Stimulated activated CD8-positive, alpha-beta memory T cell treated with anti-CD3 and anti-CD28 coated beads, Interleukin-12 subunit alpha, Interleukin-12 subunit beta, amount 100 ng/mL, for 4 hours (primary cell): ENCODE measurements at places on chromosomes 6 and 20.
A peak's percentile ranks its signal among the peaks of the same experiment; 100 is the strongest.

DNA sequence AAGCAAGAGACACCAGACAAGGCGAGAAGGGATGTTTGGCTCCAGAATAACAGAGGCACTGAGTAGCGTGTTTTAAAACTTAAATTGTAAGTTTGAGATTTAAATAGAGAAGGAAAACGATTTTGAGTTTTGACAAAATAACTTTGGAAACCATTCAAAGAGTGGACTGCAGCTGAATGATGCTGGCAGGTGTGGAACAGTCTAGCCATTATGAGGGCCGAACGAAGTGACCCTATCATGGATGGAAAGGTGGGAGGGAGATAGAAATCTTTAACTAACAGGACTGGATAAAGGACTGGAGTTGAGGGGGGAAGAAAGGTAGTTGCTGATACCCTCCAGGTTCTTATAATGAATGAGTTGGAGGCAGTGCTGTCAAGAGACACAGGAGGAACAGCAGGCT, 248.4 kb downstream of the PACRG start:
- no peak for DNase-seq

DNA sequence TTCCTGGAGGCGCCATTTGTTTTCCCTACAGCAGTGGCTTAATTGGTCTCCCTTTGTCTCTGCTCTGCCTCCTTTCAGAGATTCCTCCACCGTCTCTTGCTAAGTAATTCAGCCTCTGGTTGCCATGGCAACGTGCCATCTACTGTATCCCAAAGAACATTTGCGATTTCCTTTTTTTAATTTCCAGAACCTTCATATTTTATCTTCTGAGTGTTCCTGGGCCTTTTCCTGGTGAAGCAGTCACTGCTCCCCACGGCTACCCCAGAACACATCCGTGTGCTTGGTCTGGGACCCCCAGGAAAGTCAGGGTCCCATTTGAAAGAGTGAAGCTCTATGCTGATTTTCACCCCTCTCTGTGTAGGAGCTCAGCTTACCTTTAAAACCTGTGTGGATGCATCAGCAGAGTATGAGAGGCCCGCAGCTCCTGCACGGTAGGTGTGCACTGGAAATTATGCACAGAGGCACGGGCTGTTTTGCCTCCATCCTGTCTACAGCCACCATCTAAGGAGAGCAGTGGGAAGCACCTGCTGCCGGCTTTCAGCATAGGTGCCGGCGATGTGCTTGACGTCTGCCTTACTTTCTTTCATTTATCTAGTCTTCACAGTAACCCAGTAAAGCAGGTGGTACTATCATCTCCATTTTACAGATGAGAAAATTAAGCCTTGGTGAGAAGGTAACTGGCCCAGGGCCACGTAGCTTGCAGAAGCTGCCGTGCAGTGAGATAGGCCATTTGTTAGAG, 122.8 kb downstream of the SYCP2 start:
- no peak for DNase-seq

- no peak for DNase-seq
Observed at GRCh38 chr20:1792274-1792673, 102.9 kb upstream of the SIRPA start.

- no peak for DNase-seq
Observed at GRCh38 chr6:147384029-147384428, 124.5 kb upstream of the SAMD5 start.

DNA sequence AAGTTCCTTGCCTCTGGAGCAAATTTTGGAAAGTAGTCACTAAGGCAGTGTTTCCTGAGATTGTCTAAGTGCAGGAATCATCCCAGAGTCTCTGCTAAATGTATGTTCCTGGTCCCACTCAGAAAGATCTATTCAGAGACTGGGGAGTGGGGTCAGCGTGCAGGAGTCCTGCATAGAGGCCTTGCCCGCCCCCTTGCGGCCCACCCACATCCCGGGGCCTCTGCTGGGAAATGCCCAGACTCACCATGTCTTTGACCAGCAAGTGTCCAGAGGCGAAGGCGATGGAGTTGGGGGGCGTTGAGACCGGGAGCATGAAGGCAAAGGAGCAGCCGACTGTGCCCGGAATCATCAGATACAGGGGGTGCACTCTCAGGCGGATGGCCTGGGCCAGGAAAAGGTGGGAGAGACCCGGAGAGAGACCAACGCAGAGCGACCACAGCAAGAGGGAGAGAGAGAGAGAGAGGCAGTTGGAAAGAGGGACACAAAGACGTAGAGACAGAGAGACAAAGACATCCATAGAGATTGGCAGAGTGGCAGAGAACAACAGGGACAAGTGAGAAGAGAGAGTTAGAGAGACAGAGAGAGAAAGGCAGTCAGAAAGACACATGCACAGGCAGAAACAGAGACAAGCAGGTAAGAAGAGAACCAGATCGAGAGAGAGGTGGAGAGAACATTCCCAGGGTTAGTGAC, 12.9 kb upstream of the OCSTAMP start:
- no peak for DNase-seq

DNA sequence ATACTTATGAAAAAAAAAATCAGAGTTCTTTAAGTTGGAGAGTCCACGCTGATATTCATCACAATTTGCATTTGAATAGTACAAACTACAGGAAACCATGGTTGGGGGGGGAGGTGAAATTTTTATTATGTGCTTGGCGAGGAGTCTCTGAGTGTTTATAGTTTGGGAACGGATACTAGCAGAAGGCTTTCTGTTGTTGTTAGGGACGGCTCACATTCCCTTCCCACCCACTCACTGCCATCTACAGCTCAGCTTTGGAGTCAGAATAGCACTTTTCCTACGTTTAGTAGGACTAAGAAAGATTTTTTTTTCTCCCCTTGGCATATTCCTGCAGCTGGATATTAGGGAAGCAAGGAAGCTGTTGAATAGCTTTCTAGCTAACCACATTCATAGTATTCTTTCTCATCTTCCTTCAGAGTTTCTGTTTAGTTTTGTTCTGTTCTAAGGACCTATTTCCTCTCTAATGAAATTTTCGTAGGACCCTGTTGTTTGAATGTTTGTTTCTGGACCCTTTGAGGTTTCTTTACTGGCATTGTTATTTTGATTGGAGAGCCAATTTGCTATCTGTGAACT, 235.1 kb upstream of the ZNF217 start:
- no peak for DNase-seq

GRCh38 chr6:161056451-161056850, 64.9 kb downstream of the MAP3K4 start:
- no peak for DNase-seq

DNA sequence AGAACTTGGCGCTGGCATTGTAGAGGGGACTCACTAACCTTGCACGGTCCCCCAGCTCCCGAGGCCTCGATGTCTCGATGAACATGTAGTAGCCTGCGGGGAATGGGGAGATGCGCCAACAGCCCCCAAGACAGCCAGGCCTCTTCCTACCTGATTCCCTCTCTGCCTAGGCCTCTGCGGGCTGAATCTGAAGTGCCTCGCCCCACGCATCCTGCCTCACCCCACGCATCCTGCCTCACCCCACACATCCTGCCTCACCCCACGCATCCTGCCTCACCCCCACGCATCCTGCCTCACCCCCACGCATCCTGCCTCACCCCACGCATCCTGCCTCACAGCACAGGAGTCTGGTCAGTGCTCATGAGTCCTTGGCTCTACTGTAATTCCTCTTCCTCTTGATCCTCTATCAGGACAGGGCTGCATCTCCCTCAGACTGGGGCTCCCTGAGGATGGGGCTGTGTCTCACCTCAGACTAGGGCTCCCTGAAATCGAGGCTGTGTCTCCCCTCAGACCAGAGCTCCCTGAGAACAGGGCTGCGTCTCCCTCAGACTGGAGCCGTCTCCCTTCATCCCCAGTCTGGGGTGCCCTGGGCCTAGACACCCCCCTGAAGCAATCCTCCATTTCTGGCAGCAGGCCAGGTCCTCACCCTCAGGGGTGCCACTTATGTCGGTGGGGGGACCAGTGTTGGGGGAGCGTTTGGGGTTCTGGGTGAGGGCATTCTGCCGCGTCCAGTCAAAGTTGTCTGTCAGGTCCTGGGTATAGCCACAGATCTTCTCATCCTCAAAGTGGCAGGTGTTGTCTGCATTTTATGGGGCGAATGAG, 53.6 kb downstream of the MDGA1 start:
- no peak for DNase-seq

DNA sequence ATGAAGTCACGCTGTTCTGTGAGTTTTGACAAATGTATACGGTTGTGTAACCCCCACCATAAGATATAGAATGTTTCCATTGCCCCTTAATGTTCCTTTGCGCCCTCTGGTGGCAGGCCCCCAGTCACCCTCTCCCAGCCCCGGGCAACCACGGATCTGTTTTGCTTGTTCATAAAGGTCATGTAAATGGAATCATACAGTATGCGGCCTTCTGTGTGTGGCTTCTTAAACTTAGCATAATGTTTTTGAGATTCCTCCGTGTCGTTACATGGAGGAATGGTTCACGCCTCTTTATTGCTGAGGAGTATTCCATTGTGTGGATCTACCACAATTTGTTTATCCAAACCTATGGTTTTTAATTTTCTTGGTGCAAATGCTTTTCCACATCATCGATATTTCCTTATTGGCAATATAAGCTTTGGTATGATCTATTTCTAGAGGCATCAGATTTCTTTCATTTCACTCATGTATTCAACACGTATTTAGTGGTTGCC, 28.4 kb downstream of the LYRM2 start:
- peak; percentile 57 for DNase-seq

DNA sequence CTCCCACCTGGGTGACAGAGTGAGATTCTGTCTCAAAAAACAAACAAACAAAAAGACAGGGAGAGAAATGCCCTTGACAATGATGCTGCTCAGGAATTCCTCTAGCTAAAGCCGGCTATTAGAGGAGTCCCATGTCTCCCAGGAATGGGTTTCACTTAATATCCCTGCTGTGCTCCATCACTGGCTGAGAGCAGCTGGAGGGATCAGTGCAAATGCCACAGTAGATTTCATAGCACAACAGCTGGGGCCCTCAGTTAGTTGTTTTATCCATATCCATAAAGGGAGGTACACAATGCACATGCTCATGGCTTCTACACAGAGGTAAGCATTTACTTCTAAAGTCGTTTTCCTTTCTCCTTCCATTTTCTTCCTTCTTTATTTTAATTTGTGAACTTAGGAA, 742.0 kb upstream of the POU3F2 start:
- DNase-seq = no peak

DNA sequence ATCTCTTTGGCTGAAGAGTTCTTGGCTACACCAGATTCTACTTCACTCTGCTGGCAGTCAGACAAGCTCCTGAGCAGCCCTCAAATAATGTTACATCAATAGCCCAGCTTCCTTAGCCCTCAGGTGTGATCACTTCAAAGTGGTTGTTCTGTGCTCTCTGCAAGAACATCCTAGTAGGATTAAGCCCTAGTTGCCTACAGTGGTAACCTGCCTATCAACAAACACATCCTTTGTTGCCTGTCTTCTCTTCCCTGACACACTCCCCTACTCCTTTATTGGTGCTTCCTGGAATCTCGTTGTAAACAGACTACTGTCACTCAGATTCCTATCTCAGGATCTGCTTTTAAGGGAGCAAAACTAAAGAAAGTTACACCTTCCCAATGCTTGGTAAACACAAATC, 45.1 kb upstream of the TASP1 start:
- no peak for DNase-seq

GRCh38 chr20:52972190-52972937, at the start of gene TSHZ2:
TSHZ2 (plus strand) TSS chr20:52972358; CDS start chr20:52973294, 936 bp downstream.
- DNase-seq = no peak

DNA sequence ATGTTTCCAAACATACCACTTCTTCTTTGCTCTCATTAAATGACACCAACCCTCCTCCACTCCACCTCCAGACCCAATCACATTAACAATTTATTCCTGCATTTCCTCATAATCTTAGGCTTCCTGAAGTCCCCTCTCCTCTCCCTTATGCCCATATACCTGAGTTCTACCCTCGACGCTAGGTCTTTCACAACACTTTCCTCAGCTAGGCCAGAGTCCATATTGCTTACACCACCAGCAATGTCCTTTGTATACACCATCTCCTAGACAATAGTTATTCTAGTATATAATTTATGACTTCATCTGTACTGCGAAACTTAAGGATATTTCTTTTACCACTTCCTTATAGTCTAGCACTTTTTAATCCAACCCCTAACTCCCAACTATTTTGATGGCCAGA, 47.7 kb downstream of the SIM1 start:
- no peak for DNase-seq

DNA sequence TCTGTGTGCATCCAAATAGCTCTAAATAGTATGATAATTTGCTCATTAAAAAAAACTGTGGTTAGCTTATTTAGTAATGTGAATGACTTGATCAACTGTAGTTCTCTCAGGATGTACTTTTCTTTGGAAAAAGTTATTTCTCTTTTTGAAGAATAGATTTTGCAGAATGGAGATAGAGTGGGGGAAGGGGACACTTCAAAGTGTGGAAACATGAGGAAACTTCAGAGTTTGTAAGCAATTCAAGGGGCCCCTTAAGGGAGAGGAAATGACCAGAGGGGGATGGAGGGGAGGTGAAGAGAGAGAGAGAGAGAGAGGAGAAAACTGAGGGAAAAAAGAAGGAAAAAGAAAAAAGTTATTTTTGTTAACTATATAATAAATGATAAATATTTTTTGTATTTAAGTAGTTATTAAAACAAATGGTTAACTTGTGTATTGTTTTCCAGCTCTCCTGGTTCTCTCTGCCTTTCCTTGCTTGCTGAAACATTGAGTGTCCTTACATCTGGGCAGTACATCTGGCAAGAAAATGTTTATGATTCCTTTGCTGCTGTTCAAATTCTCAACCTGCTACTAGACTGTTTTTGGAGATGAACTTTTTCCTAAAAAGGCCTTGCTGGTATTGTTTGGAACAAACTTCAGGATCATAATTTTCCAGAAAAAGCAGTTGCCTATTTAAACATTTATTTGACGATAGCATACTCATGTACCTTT, 497.5 kb upstream of the CITED2 start:
- no peak for DNase-seq

- no peak for DNase-seq
Observed at GRCh38 chr6:111920578-111920977, 47.3 kb upstream of the FYN start.

DNA sequence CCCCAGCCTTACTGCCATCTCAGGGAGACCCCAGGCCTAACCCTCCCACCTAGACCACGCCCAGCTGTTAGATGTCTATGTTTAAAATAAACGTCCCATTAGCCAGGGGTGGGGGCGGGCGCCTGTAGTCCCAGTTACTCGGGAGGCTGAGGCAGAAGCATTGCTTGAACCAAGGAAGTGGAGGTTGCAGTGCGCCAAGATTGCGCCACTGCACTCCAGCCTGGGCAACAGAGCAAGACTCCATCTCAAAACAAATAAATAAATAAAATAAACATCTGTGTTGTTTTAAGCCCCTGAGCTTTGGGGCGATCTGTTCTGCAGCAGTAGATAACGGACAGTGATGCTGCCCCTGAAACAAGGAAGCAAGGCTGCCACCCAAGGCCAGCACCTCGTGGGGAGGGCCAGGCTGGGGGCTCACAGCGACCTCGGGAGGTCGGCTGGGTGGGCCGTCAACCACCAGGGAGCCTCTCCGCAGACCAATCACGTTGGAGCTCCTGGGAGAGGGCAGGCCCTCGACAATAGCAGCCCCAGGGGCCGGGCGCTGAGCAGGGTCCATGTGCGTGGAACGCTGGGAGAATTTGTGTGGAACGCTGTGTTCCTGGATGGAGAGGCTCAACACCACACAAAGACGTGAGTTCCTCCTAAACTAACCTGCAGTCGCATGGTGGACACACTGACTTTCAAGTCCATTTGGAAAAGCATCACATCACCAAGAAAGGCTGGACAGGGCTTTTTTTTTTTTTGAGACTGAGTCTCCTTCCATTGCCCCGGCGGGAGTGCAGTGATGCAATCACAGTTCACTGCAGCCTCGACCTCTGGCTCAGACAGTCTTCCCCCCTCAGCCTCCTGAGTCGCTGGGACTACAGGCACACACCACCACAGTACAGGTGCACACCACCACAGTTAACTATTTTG, 1.0 kb upstream of the HELZ2 start:
- DNase-seq = no peak
